ENCODE measurements at places on chromosomes 1 and 21.

GRCh38 chr1:211632117-211632807 lies 43.2 kb downstream of the NEK2 start:
- DNase-seq, result peak; percentile 38

- no peak for DNase-seq
Observed at GRCh38 chr1:150730130-150730721, 9.5 kb upstream of the HORMAD1 start.

- no peak for DNase-seq
Observed at GRCh38 chr1:160781186-160781766, 14.7 kb upstream of the LY9 start.

GRCh38 chr1:60151311-60151710 lies 77.7 kb upstream of the C1orf87 start:
- DNase-seq, result no peak

DNA sequence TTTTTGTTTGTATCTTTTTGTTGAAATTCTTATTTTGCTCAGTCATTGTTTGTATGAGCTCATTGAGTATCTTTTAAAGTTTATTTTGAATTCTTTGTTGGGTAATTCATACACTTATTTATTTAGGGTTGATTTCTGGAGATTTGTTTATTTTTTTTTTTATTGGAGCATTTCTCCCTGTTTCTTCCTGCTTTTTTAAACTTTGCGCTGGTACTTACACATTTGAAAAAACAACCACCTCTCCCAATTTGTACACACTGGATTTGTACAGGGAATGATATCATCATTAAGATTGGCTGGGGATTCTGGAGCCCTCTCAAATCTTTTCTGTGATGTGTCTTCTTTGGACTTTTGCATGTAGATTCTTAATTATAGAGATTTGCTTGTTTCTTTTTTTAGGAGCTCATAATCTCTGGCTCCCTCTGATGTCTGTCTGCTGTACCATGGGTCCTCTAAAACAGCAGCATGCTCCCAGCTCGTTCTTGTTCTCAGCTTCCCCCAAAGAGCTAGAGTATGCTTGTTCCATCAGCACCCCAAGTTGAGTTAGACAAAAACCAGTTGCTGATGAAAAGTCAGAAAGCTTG lies 310.7 kb downstream of the DUSP10 start:
- peak; percentile 49 for DNase-seq

GRCh38 chr1:27592931-27593677 lies 10.8 kb downstream of the AHDC1 start:
- DNase-seq, result no peak

DNA sequence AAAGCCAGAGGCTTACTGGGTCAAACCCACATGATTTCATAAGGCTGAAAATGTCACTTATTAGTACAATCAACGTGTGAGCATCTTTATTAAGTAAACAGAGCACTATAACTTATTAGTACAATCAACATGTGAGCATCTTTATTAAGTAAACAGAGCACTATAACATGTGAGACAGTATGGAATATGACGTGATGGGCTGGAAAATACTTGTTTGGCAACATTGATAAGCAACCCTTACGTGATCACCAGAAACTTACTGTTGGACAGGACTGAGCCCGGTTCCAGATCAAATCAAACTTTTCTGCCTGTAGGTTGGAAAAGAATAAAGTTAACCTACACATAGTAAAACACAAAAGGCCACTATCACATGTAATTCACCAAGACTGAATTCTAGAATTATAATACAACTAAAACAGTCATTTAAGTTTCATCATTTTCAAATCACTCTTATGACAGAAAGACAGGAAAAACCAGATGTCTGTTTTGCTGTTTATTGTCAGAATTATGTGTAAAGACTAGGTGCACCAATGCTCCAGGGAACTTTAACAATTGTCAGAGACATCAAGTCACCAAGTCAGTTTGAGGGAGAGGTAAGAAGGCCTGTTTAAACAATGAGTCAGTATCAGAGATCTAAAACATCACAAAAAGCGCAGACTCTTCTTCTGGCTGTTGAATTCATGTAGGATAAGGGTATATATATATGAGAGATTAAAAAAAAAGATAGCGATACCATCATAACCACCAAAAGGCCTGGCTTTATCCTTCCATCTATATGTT lies 15.7 kb downstream of the ATPAF1 start:
- no peak for DNase-seq

GRCh38 chr1:15605398-15606383 lies 11.6 kb upstream of the DDI2 start:
- DNase-seq, result no peak

GRCh38 chr1:84352298-84353106 lies 45.8 kb upstream of the DNASE2B start:
- no peak for DNase-seq

DNA sequence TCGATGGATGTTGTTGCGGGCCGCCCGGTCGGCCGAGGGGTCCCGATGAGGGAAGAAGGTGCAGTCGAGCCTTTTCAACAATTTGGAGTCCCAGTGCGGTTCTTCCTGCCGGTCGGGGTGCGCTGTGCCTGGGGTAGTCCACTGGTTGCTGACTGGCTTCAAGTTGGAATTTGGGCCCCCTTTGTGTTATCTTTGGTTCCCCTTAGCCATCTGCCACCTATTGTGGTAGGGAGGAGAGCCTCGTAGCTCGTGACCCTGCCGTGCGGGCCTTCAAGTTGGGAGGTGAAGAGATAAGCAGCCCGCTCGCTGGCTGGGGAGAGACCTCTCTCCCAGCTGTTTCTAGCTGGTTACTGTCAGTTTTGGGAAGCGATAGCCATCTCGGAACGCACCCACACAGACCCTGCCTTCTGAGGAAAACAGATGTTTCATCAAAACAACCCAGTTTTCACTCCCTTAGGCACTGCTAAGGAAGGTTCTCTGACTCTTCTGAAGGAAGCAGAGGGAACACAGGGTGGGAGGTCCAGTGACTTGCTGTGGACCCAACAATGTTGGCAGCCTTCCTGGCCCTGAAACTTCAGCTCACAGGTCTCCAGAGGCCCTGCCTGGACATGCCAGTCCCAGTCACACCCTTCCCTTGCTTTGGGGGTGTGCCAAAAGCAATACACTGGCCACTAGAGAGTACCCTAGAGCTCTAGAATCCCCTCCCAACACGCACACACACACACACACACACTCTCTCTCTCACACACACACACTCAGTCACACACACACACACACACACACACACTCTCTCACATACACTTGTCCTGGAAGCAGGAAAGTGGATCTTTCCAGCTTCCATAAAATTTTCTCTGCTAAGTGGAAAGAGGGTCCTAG lies 1.0 kb downstream of the BTG2 start:
- DNase-seq, result peak; percentile 83

DNA sequence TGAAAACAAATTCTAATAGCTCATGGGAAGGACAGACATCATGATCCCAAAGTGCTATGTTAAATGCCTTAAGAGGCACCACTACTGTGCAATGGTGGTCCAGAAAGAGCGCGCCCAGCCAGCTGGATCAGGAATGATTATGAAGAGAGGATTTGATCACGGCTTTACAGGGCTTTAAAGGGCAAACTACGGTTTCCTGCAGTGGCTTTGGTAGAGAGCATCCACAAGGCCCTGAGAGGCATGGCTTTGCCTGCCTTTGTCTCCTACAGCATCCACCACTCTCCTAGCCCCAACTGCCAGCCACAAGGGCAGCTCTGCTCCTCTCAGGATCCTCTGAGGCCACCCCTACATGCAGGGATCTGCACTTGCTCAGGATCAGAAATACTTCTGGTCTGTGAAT lies 40.7 kb downstream of the ZNF281 start:
- DNase-seq, result no peak

DNA sequence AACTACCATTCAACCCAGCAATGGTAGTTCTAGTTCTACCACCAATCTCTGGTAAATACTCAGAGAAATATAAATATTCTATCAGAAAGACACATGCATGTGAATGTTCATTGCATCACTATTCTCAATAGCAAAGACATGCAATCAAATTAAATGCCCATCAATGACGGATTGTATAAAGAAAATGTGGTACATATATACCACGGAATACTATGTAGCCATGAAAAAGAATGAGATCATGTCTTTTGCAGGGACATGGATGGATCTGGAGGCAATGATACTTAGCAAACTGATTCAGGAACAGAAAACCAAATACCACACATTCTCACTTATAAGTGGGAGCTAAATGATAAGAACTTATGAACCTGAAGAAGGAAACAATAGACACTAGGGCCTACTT lies 37.5 kb upstream of the C1orf87 start:
- DNase-seq, result no peak

DNA sequence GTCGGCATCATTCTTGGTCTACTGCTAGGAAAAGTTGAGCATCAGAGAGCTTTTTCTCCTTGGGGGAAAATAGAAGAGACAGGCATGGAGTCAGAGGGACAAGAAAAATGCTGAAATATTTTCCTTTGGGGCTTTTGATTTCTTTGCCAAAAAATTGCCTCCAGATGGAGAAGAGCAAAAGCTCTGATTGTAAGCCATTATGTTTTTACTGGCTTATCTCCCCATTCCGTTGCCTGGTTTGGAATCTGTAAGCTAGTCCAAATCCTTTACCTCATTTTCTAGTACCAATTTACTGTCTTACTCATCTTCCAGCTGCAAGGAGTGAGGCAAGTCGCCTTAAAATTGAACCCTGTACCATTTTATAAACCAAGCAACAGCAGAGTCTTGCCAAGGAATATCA lies 23.3 kb upstream of the NBL1 start:
- DNase-seq, result no peak

DNA sequence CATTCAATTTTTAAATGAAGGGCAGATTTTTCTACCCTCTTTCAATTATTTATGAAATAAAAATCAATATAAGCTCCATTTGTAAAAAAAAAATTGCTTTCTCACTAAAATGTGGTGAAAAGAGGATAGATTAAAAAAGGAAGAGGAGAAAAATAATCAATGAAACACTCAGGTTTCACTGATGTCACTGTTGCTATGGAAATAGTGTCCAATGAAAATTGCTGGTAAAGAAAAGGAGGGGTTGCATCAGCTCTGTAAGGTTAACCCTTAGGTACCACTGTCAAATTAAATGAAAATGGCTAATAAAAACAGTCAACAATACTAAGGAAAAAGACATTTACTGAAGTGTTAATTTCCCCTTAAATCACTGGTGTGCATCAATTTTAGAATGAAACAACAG lies 91.6 kb upstream of the TTC39A start:
- DNase-seq, result peak; percentile 59

GRCh38 chr1:109877776-109878175 lies 32.9 kb upstream of the CSF1 start:
- no peak for DNase-seq

GRCh38 chr1:94463765-94464330 lies 45.7 kb downstream of the ABCD3 start:
- DNase-seq, result peak; percentile 74

DNA sequence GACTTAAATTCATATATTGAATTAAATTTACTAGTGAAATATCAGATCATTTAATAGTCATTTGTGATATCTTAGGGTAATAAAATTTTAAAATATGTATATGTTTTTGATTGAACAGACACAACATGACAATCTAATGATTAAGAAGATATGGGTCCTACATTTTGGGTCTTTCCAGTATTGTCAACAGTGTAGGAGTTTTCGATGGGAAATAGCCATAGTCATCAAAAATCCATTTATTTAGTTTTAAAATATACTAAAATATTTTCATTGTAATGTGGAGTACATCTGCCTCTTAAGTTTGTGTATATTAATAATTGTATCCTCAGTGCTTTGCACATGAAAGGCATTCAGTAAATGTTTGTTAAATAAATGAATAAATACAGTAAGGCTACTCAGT lies 14.0 kb downstream of the TRMT13 start:
- DNase-seq, result no peak

DNA sequence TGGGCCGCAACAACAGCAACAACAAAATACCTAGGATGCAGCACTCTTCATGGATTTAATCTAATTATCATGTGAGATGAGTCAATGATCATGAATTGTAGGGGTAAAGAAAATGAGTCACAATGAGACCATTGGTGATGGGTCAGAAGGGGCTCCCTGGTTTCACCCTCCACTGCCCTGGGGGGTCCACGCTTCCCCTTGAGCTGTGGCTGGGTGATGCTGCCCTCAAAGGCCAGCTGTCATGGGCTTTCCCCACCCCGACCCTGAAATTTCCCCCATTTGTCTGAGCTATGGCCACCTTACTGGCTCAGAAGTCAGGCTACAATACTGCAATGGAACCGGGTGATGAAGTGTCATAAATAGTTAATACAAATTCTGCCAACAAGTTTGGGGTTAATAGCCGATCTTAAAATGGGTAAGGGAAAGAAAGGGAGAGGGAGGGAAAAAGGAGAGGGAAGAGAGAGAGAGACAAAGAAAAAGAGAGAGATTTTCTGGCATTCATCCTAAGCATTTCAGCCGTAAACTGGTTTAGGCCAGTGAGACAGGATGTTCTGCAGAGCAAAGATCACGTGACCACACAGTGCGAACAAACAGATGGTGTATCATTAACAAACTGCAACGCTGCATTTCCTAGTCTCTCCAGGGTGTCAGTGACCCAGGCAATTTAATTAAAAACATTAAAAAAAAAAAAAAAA lies 143.4 kb upstream of the ERRFI1 start:
- DNase-seq, result peak; percentile 78

- no peak for DNase-seq
Observed at GRCh38 chr1:195768936-195769335, 839.3 kb downstream of the KCNT2 start.

GRCh38 chr1:204420039-204421004 lies 8.7 kb upstream of the PPP1R15B start:
- no peak for DNase-seq

DNA sequence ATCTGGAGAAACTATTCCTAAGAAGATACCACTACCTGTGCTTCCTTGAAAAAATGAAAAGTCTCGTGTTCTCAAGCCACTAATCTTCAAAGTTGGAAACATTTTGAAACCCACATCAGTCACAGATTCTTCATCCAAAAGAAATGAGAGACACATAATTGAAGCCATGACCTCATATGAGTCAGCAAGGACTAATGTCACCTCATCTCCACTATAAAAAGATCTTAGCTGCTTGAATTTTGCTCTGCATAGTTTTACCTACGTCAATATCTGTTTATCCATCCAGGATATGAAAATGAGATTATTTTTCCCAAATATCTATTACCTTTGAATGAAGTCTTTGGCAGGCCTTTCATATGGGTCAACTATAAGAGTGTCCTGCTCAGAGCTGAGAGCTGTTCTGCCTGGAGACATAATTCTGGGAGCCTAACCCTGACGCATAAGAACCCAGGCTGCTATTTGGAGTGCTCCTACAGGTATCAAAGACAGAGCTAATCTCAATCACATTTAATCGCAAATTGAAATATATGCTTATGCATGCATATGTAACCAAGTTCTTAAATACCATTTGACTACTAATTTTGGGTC lies 312.5 kb upstream of the PKN2 start:
- no peak for DNase-seq

DNA sequence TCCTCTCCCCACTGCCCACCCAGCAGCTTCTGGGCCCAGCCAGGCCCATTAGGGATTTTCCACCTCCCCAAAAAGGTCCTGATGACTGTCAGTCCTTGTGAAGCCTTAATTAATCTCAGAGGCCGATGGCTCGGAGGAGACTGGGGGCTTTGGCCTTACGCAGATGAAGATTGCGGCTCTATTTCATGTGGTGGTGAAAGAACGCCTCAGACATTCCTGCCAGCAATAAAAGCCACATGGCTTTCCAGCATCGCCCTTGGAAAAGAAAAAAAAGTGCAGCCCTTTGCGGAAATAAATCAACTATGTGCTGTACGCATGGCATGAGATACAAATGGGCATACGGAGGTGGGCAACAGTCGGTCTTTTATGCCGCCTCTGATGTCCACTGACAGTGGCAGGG lies 6.6 kb upstream of the RUNX3 start:
- no peak for DNase-seq

All from endothelial cell of umbilical vein (primary cell).